HTR-8/SVneo (cell line): ENCODE measurements at places on chromosomes 16 and 17.

- no peak for DNase-seq
Observed at GRCh38 chr17:47414612-47415011, 90.9 kb downstream of the EFCAB13 start.

DNA sequence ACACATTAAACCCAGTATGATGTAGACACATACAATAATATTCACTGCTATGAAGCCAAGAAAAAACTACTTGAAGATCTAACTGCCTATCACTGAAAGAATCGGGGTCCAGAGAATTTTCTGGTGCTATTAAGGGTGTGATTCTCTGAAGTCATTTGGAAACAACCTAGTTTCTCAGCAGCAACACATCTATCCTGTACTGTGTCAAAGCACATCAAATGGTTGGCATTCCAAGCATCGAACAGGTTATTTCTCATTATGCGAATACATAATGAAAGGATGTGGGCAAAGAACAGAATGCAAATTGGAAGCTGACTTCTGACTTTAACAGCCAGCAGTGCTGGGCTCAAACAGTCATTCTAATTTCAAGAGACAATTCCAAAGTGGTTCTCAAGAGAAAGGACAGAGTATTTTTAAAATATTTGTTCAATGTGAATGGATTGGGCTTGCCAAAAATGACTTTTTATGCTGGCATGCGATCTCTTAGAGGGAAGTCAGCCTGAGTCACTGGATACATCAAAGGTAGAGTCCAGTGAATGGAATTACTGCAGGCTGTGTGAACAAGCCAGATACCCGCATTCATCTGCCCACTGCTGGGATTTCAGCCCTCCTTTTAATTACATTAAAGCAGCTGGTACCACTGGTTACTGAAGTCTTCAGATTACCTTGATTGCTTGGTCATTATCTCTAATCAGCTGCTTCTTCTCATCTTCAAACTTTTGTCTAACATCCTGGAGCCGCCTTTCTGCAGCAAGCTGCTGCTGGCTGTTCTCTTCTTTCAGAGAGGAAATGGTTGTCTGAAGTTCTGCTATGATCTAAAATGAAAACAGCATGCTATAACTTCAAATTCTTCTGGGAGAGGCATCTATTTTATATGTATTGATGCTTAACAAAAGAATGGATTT is 181.2 kb upstream of the AXIN2 start:
- DNase-seq: peak; percentile 56

- DNase-seq: no peak
Observed at GRCh38 chr17:82495844-82496528, 23.5 kb upstream of the FOXK2 start.

DNA sequence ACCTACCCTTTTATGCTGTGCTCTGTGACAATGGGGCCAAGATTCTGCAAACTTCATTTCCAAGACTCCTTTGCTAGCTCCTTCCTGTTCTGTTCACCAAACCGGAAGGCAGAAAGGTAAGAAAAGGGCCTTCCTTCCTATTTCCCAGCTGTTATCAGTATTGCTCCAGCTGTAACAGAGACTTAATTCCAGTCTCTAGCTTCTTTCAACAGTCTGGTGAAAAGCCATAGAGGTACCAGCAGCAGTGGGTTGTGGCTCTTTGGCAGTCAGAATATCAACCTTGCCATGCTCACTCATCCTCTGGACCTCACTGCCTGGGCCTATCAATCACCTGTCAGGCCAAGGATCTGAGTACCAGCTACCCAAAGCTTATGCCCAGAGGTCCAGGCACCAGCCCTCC is 89.4 kb upstream of the C17orf78 start:
- DNase-seq: no peak

DNA sequence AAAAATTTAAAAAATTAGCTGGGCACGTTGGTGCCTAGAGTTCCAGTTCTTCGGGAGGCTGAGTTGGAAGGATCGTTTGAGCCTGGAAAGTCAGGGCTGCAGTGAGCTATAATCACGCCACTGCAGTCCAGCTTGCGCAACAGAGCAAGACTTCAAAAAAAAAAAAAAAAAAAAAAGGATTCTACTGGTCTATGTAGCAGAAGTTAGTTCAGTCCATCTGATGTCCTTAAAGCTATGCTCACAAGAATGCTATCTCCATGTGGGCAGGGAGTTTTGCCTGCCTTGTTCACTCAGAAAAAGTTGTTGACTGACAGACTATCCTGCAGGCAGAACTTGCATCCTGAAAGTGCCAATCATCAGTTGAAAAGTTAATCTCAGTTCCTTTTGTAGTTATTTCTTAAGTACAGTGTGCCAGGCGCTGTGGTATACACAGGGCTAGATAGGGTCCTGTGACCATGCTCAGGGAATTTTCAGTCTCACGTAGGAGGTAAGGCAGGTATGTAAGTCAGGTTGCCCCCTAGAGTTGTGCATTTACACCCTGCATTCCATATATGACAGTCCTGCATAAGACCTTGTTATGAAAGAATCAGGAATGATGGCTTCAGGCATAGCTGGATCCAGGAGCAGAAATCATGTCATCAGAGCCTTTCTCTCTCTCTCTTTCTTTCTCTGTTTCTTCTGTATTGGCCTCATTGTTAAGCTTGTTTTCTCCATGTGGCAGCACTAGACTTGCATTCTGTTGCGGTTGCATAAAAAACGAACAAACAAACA is 7.6 kb downstream of the SYT17 start:
- no peak for DNase-seq

DNA sequence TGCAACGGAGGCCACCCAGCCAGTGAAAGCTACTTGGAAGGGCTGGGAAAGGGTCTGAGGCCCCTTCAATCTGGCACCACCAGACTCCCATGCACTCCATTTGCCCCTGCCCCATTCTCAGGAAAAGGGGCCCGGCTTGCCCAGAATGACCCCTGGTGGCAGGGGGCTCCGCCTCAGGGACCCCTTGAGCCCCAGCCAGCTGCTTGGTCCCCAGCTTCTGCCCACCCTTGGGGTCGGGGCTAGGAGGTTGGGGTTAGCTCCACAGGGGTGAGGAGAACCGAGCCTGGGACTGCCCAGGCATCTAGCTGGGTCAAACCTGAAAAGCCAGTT is 1.3 kb downstream of the RHBDF1 start:
- DNase-seq: no peak
